Stimulated activated CD8-positive, alpha-beta memory T cell treated with anti-CD3 and anti-CD28 coated beads, Interleukin-12 subunit alpha, Interleukin-12 subunit beta, amount 100 ng/mL, for 1 hour (primary cell): ENCODE measurements at places on chromosomes 11 and 22.

- no peak for DNase-seq
Observed at GRCh38 chr22:25127318-25127717, 72.3 kb upstream of the CRYBB3 start.

- DNase-seq: no peak
Observed at GRCh38 chr11:407651-408123, 7.1 kb downstream of the SIGIRR start.

DNA sequence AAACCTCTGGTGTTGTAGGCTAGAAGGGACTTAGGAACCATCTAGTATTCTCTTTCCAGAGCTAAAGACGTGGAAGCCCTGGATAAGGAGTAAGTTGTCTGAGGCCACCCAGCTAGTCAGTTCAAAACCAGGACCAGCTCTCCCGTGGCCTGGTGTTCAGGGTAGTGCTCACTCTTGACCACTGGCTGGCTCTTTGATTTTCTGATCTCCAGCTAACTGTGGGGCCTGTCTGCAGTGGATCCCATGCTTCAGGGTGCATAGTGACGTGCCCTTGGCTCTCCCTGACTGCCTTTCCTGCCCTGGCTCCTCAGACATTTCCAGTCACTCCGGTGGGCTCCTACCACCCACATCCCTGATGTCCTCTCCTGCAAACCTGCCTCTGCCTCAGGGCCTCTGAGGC is 1.3 kb downstream of the CLMP start:
- DNase-seq: no peak

DNA sequence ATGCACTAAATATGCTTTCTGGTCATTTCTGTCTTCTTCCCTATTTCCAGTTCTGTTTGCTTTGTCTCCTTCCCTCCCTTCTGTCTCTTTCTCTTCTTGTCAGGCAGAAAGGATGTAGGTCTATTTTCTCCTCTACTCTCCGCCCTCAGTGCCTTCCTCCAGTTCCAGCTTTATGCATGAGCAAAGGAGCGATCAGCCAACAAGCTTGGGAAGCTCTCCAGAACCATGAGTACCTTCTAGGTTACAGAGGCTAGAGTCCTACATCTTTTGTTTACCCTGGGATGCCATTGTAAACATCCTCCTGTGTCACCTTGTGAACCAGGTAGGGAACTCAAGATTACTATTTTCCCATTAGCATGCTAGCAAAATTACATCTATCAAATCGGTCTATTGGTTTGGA is 7.9 kb upstream of the SPON1 start:
- DNase-seq: no peak

DNA sequence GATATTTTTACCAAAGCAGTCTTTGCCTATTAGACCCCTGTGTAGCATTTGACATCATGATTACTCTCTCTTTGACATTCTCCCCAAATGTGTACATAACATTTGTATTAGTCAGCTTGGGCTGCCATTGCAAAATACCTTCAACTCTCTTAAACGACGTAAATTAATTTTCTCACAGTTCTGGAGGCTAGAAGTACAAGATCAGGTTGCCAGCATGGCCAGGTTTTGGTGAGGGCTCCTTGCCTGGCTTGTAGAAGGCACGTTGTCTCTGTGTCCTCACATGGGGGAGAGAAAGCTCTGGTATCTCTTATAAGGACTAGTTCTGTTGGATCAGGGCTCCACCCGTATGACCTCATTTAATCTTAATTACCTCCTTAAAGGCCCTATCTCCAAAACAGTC is 12.3 kb upstream of the DLAT start:
- no peak for DNase-seq

- DNase-seq: no peak
Observed at GRCh38 chr11:123211981-123212380, 16.9 kb upstream of the CLMP start.

- DNase-seq: no peak
Observed at GRCh38 chr11:29914203-29914930, 102.5 kb downstream of the KCNA4 start.

DNA sequence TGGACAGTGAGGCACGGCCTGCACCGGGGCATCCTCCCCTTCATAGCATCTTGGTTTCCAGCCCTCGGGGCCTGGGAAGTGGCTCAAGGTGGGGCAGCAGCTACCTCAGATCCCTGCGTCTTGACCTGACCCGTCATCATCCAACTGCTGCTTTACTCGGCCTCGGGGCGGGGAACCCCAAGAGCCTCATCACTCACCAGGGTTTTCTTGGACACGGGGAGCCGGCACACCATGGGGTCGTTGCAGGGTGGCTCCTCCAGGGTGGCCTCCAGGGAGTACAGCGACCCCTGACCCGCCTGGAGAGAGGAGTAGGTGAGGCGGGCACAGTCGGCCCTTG is 651 bp downstream of the CTSF start:
- DNase-seq: no peak

GRCh38 chr11:11813288-11813962 is 28.3 kb upstream of the USP47 start:
- no peak for DNase-seq

DNA sequence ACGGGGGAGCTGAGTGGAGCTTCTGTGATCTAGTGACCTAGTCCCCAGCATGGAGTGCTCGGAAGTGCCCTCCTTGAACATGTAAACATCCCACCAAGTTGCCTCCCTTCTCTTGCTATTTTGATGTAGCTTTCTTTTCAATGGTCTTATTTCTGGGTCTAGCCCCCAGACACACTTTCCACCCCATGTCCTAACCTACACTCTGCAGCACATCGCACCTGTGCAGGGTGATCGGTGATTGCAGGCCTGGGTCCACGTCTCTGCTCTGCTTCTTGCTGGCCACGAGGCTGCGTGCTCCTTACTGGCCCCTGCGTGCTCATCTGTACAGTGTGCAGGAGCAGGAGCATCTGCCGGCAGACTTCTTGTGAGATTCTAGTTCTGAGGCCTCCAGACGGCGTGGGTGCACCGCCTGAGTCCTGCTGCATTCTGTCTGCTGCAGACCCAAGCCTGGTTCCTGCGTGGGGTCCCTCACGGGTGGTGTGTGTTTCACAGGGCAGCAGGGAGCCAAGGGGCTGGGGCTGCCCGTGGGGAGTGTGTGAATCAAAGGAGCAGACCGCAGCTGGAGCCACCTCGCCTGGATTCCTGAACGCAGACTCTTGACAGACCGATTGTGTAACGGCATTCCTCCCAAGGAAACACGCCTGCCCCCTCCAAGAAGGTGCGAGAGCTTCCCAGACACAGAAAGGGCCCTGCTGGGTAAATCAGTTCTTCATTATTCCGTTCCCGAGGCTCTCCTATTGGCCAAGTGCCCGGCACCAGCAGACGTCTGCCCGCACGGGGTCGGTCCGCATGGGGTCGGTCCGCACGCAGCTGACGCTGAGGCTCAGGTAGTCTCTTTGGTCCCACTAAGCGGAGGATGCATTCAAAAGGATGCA is 44.4 kb upstream of the MYEOV start:
- DNase-seq: no peak

DNA sequence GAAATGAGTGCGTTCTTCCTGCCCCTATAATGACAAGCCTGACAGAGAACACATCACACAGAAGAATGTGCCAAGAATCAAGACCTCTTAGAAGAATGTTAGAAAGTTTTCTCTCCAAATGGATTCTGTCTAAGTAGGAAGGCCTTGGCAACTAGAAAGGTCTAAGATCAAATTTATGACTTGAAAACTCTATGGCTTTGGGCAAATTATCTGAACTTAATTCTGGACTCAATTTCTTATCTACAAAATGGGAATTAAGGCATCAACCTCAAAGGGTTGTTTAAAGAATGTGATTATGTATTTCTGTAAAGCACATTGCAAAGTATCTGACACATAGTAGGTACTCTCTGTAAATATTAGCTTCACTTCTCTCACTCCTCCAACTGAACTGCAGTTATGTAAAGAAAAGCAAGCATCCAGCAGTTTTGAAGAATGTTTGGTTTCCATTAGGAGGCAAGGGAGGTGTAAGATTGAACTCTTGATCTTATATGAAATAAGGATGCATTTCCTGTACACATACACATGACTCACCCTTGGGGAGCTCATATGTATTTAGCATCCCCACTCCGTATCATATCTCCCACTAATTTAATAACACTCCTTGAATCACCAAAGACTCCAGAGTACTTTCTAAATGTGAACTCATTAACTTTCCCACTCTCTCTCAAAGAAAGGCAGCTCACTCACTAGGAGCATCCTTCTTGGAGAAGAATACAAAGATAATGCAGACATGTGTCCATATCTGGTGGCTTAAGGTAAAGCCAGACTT is 77.6 kb downstream of the ETS1 start:
- DNase-seq: no peak

- no peak for DNase-seq
Observed at GRCh38 chr11:99208813-99209212, 188.1 kb downstream of the CNTN5 start.

DNA sequence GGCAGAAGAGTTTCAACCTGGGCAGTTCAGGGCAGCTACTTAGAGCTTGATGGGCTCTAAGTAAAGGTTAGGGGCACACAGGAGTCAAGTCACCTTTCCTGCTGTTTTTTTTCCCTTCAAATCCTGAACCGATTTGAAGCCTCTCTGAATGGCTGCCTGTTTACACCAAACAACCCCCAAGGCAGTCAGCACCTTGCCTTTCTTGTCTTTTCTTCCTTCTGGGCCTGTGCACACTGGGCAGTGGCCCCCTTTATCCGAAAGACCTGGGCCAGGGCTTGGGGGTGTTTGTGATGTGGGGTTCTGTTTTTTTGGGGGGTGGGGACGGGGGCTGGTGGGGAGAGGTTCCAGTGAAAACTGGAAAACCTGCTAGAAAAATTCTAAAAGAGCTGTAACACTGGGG is 4.3 kb downstream of the RSPH14 start:
- DNase-seq: no peak

DNA sequence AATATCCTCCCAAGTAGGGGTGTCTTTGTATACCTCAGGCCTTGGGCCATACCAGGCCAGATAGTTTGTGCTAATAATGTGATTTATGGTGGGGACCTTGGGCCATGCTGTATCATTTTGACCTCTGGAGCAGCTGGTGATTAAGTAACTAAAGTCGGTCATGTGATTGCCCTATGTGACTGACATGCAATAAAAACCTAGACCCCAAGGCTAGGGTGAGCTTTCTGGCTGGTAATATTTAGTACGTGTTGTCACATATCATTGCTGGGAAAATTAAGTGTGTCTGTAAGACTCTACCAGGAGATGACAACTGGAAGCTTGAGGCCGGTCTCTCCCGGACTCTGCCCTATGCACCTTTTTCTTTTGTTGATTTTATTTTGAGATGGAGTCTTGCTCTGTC is 12.6 kb upstream of the TFIP11 start:
- DNase-seq: no peak

DNA sequence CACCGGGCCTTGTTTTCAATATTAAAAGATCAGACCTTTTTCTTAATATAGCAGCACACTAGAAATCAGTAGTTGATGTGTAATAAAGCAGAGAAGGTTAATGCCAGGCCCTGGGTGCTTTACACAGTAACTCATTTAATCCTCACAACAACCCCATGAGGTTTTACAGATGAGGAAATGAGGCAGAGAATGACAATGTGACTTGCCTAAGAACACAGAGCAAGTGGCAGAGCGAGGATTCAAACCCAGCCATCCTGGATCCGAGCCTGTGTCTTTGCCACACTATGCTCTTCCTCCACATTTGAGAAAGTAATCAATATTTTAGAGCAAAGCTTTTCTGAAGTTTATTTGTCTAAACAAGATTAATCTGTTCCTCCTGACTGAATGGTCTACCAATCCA is 7.2 kb downstream of the JAML start:
- no peak for DNase-seq

DNA sequence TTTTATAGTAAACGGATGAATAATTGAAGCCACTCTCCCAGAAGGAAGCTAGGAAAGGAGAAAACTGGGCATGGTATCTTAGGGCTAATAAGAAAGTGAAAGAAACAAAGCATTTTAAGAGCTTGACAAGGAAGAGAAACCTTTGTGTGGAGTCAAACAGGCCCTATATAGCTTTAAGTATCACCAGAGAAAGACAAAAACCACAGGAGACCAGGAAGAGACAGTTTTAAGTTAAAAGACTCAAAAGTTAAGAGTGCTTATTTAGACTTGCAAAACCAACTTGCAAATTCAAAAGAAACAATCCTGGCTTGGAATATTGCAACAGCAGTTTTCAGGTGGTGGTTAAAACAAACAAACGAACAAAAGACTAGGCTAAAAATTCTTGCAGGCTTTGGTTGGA is 3.4 kb downstream of the PAK1 start:
- no peak for DNase-seq

- no peak for DNase-seq
Observed at GRCh38 chr11:126400479-126400878, 45.0 kb downstream of the ST3GAL4 start.

DNA sequence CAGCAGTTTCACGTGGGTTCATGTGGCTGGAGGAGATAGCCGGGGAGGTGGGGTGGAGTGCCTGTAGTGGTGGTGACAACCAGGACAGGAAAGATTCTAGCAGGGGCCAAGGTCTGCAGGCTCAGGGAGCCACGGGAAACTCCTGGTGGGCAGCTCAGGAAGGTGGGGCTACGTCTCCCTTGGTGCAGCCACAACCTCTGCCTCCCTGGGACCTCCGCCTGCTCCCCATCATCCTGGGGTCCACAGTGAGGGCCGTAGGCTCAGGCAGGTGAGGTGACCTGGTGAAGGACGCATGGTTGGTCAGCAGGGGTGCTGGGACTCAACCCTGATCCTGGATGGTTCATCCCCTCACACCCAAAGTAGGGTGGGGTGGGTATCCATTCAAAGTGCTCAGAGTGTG is 524.1 kb downstream of the TBC1D22A start:
- DNase-seq: no peak

- no peak for DNase-seq
Observed at GRCh38 chr22:35437049-35437448, 37.1 kb downstream of the MCM5 start.

DNA sequence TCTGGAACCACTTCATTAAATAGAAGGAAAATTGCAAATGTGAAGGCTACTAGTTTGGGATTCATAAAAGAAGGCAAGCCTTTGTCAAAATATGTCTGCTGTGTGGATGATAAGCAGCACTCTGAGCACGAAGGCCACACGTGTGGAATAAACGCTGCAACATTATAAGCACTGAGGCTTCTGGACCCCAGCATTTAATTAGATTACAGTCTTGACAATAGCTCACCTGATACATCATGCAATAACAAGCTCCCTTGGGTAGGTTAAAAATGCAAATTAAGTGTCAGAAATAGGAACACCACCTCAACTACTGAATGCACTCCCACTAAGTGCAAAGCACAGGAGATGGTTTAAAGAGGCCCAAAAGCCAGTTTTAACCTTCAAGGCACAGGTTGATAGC is 179.3 kb downstream of the LARGE1 start:
- no peak for DNase-seq

- no peak for DNase-seq
Observed at GRCh38 chr11:131457163-131457562, 86.7 kb downstream of the NTM start.
